ENCODE measurements at places on chromosomes 4 and X. TPM values are rescaled to one million over a fixed set of nuclear protein-coding genes. Genes with fewer than 3 reads are reported as not detected.

The TREX2 gene
- 0.76 TPM for total RNA-seq

- no peaks in the 10 kb centered on the region for H3K36me3 ChIP-seq
- H3K4me1 ChIP-seq = peaks cover 6% of the 10 kb centered on the region
- no peak overlapping the region for H3K4me3 ChIP-seq
- H3K27me3 ChIP-seq = no peaks in the 10 kb centered on the region
- no peak for DNase-seq
These were observed 40.6 kb upstream of the NAP1L5 start for GRCh38 chr4:88738180-88738579.

DNA sequence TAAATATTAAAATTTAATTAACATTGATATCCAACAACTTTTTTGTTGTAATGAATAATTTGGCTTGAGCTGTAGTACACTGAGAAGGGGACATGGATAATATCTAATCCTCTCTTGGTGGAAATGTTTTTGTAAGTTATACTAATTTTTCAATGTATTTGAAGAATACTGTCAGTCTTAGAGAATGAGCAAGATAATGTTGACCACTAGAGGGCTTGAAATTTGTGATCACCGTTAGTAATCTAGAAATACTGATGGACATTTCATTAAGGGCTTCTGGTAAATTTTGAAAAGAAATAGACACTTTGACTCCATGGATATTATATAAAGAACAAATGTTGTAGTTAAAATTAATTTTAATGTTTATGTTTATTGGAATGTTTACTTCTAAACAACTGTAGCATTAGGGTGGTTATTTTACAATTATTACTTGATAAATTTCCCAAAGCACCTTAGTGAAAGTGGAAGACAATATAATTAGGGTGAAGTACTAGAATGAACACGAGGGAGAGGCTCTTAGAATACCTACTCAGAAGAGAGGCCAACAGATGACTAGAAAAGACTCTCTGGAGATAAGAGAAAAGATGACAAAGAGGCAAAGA, 20.0 kb upstream of the CAMK2D start:
- peaks cover 15% of the 10 kb centered on the region for H3K4me1 ChIP-seq
- DNase-seq = peak; percentile 56
- no peak overlapping the region for H3K27ac ChIP-seq
- H3K4me3 ChIP-seq = no peak overlapping the region

DNA sequence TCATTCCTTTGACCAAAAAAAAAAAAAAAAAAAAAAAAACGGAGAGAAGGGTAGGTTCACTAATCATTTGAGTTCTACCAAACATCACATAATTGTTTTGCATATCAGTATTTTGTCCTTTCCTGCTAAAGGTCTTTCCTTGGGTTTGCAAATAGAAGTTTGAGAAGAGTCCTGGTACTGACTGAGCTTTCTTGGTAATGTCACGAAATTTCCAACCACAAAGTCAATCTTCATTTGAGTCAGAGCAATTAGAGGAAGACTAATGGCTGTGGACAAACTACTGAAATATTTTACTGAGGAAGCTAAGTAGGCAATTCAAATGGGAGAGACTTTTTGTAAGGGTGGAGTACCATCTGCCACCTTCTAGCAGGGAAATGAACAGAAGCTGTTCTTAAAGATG, 21.7 kb upstream of the CD40LG start:
- no peak for DNase-seq
- no peak overlapping the region for H3K27ac ChIP-seq
- H3K27me3 ChIP-seq = no peaks in the 10 kb centered on the region
- H3K4me1 ChIP-seq = no peaks in the 10 kb centered on the region
- no peaks in the 10 kb centered on the region for H3K36me3 ChIP-seq

The CPXCR1 gene
- not detected for total RNA-seq

DNA sequence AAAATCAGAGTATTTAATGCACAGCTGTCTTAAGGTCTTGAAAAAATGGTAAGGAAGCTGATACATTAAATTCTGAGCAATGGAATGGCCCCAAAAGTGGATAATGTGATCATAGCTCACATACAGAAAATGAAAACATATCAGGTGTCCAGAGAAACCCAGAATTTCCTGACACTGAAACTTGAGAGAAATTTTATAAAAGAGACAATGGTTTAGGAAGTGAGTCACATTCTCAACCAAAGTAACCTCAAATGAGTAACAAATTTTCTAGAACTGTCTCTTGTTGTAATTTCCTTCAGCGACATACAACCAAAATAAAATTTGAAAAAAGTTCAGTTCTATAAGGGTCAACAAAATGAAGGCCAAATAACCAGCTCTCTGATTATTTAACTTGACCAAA, 37.4 kb upstream of the PACRGL start:
- H3K27me3 ChIP-seq = peaks cover 12% of the 10 kb centered on the region
- no peak overlapping the region for H3K27ac ChIP-seq
- peaks cover 9% of the 10 kb centered on the region for H3K4me1 ChIP-seq

The SPATA18 gene
- total RNA-seq = 14.3 TPM

DNA sequence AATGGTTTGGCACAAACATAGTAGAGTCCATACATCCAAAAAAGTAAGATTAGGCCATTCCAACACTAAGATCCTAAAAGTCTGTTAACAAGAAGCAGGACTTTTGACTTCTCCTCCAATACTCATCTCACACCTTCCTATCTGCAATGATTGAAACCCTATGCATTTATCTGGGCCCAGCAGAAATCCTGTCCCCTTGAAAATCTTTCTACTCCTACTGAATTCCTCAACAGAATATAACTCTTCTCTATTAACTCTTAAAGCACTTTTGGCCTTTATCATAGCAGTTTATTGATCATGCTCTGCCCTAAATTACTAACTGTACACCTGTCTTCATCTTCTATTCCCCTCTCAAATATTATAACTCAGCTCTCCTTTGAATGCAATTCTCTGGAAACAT, 4.6 kb downstream of the G3BP2 start:
- no peak overlapping the region for H3K4me3 ChIP-seq
- no peaks in the 10 kb centered on the region for H3K27me3 ChIP-seq
- H3K4me1 ChIP-seq = peaks cover 44% of the 10 kb centered on the region

DNA sequence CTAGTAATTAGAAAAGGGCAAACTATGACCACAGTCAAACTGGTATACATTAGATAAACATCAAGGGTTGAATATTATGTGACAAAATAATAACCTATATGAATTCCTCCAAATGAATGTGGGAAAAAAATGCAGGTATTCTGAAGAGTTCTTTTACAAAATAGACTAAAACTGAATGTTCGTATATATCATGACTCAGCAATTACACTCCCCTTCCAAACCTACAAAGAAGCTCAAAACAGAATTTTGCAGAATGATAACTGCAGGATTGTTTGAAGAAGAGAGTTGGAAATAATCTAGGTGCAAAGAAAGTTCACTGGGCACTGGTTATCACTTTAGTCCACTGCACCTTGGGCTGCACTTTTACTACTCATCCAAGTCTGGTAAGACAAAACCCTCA, 134.1 kb downstream of the GABRG1 start:
- no peak overlapping the region for H3K4me3 ChIP-seq
- H3K27ac ChIP-seq = no peak overlapping the region
- no peak for DNase-seq
- no peaks in the 10 kb centered on the region for H3K4me1 ChIP-seq

GRCh38 chr4:40870150-40870549, 120.4 kb downstream of the NSUN7 start:
- H3K4me1 ChIP-seq = no peaks in the 10 kb centered on the region
- H3K27me3 ChIP-seq = no peaks in the 10 kb centered on the region
- H3K36me3 ChIP-seq = no peaks in the 10 kb centered on the region
- DNase-seq = no peak
- H3K4me3 ChIP-seq = no peak overlapping the region
- H3K27ac ChIP-seq = no peak overlapping the region

- H3K27ac ChIP-seq = no peak overlapping the region
- DNase-seq = no peak
- no peaks in the 10 kb centered on the region for H3K4me1 ChIP-seq
These were observed 143.1 kb upstream of the MAD2L1 start for GRCh38 chr4:120209706-120210105.

DNA sequence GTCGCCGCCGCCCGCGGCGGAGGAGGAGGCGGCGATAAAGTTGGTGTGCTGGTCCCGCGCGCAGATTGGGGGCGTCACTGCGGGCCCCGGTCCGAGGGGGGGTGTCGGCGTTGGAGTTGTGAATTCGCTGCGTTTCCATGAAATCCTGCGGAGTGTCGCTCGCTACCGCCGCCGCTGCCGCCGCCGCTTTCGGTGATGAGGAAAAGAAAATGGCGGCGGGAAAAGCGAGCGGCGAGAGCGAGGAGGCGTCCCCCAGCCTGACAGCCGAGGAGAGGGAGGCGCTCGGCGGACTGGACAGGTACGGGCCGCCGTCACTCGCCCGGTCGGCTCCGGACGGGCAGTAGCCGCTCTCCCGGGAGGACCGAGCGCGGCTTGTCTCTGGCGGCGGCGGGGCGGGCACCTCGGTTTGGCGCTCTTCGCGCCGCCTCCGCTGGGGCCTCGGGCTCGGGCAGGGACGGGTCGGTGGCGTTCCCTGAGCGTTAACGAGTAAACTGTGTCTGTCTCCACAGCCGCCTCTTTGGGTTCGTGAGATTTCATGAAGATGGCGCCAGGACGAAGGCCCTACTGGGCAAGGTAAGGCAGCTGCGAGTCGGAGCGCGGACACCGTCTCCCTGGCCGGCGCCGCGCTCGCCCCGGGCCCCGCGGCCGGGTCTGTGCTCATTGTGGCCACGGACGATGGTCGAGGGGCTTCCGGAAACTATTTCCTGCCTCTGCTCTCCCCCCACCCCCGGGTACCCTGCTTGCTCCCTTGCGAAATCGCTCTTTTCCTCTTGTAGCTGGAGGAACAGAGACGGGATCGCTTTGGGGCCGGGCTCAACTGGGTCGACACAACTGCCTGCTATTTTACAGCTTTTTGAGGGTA, 658 bp downstream of the KDM6A start:
- no peaks in the 10 kb centered on the region for H3K27me3 ChIP-seq
- peak overlapping the region; percentile 99 for H3K27ac ChIP-seq
- peak overlapping the region; percentile 95 for H3K4me3 ChIP-seq
- H3K4me1 ChIP-seq = peaks cover 5% of the 10 kb centered on the region
- DNase-seq = peak; percentile 67

GRCh38 chr4:114997576-114998247, 115.7 kb downstream of the NDST4 start:
- H3K36me3 ChIP-seq = no peaks in the 10 kb centered on the region
- H3K4me3 ChIP-seq = no peak overlapping the region
- H3K27ac ChIP-seq = no peak overlapping the region
- DNase-seq = peak; percentile 32

The LDB2 gene
- 79.7 TPM for total RNA-seq

The RASGEF1B gene
- not detected for total RNA-seq

- H3K4me3 ChIP-seq = peak overlapping the region; percentile 14
- DNase-seq = peak; percentile 87
- peaks cover 23% of the 10 kb centered on the region for H3K4me1 ChIP-seq
- no peaks in the 10 kb centered on the region for H3K27me3 ChIP-seq
- peak overlapping the region; percentile 68 for H3K27ac ChIP-seq
- H3K36me3 ChIP-seq = no peaks in the 10 kb centered on the region
These were observed 267.8 kb upstream of the ANKRD50 start for GRCh38 chr4:124980276-124980752.

GRCh38 chr4:5118091-5118786, 67.0 kb downstream of the STK32B start:
- no peak for DNase-seq
- no peak overlapping the region for H3K4me3 ChIP-seq
- H3K27ac ChIP-seq = no peak overlapping the region
- no peaks in the 10 kb centered on the region for H3K27me3 ChIP-seq
- peaks cover 12% of the 10 kb centered on the region for H3K4me1 ChIP-seq

DNA sequence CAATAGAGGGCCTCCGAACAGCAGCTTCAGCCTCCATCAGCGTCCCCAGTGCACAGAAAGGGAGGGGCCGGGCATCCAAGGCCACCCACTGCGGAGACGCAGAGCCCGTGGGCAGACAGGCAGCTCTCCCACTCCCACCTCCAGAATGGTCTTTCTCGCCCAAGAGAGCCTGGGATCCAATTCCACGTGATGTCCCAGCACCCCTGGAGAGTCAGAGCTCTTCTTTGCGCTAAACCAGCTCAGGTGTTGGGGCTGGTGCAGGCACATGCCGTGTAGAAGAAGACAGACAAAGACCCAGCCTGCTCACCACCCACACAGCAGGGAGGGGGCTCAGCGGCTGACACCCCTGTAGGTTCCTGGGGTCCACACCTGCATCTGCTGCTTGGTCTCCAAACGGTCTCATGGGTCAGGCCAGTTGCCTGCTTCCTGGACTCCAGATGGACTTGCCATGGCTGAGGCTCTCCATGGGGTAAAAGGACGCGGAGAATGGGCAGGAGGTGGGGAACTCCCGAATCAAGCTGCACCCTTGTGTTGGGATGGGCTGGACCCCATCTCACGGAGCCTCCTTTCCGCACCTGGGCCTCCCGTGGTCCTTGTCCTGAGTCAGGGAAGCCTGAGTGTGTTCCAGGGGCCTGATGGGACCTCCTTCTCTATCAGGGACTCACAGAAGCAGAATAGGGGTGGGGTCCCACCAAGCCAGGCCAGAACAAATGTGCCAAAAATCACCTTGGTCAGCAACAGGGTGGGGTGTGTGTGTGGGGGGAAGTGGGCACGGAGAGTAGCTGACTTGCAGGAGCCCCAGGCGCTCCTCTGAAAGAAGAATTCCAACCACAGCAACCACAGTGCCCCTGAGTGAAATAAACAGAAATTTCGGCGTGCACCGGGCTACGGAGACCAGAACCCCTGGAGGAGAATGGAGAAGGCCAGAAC, 11.6 kb upstream of the ASMTL start:
- H3K4me1 ChIP-seq = no peaks in the 10 kb centered on the region
- no peak overlapping the region for H3K4me3 ChIP-seq
- no peaks in the 10 kb centered on the region for H3K36me3 ChIP-seq
- H3K27me3 ChIP-seq = peaks cover 28% of the 10 kb centered on the region
- DNase-seq = no peak

The ANOS1 gene
- total RNA-seq = not detected

- H3K4me3 ChIP-seq = no peak overlapping the region
- no peak overlapping the region for H3K27ac ChIP-seq
- H3K4me1 ChIP-seq = no peaks in the 10 kb centered on the region
- no peak for DNase-seq
These were observed 131.2 kb downstream of the ZNF518B start for GRCh38 chr4:10326075-10326474.

Measured in GM23248 (cell line).